ENCODE measurements at places on chromosomes 3 and 15. TPM values are rescaled to one million over a fixed set of nuclear protein-coding genes. Genes with fewer than 3 reads are reported as not detected.

Gene RNF111
- total RNA-seq, result 23.7 TPM

Gene CACNA2D2
- 0.42 TPM for total RNA-seq

Gene GABRB3
- 78.3 TPM for total RNA-seq

Gene CD200R1L
- not detected for total RNA-seq

Gene KNG1
- not detected for total RNA-seq

Gene COL6A5
- total RNA-seq, result not detected

Gene NR1I2
- total RNA-seq, result not detected

Gene GXYLT2
- total RNA-seq, result 1.5 TPM

Gene AGBL1
- total RNA-seq, result not detected

Gene ITIH1
- total RNA-seq, result not detected

Gene ARL6IP5
- total RNA-seq, result 89.2 TPM

Gene PAQR5
- 123 TPM for total RNA-seq

Gene LRRC2
- not detected for total RNA-seq

Gene RASGRP1
- 0.37 TPM for total RNA-seq

Gene SCG5
- total RNA-seq, result 2.2 TPM

Gene STAB1
- not detected for total RNA-seq

Gene ABTB1
- 18.6 TPM for total RNA-seq

Gene SNTN
- not detected for total RNA-seq

Gene LMAN1L
- total RNA-seq, result not detected

Gene PAK6
- total RNA-seq, result 0.14 TPM

Gene CYP19A1
- 0.25 TPM for total RNA-seq

Gene RYR3
- total RNA-seq, result not detected

Gene SLC22A14
- total RNA-seq, result not detected

Gene CACNA2D3
- total RNA-seq, result 0.05 TPM

Gene IL5RA
- total RNA-seq, result not detected

Gene GOLGA8N
- 1.4 TPM for total RNA-seq

Gene ADAMTSL3
- total RNA-seq, result 0.31 TPM

Gene ST8SIA2
- 0.57 TPM for total RNA-seq

Gene CPLX3
- not detected for total RNA-seq

Gene ILDR1
- not detected for total RNA-seq

Gene SAMMSON
- not detected for total RNA-seq

Gene ANKRD63
- 0.20 TPM for total RNA-seq

Gene RETNLB
- not detected for total RNA-seq

Gene TNFAIP8L3
- 4.4 TPM for total RNA-seq

Gene GOLGA8S
- 0.18 TPM for total RNA-seq

Gene THAP10
- total RNA-seq, result 6.7 TPM

Gene LSMEM2
- total RNA-seq, result not detected

Gene FOXB1
- not detected for total RNA-seq

Gene ZKSCAN7
- not detected for total RNA-seq

Gene C3orf20
- total RNA-seq, result not detected

Gene RTP4
- not detected for total RNA-seq

Gene ZNF774
- total RNA-seq, result 1.4 TPM

Gene INSYN1
- total RNA-seq, result 2.0 TPM

Gene NOP10
- 546 TPM for total RNA-seq

Gene GPD1L
- 17.1 TPM for total RNA-seq

Gene EIF1B
- 62.0 TPM for total RNA-seq

Gene NMNAT3
- 1.2 TPM for total RNA-seq

Gene SOX2
- 0.88 TPM for total RNA-seq

Gene GPR62
- not detected for total RNA-seq

Gene CCDC71
- total RNA-seq, result 15.3 TPM

Gene NMB
- total RNA-seq, result 23.5 TPM

Gene HESX1
- total RNA-seq, result 0.23 TPM

Gene CDV3
- total RNA-seq, result 127 TPM

Gene CFAP100
- total RNA-seq, result not detected

Gene NSMCE3
- 14.8 TPM for total RNA-seq

All from A549 treated with DMSO at 1 μM for 4 hours (cell line).